Suppressor macrophage (primary cell): ENCODE measurements at places on chromosomes 11 and 22.
A peak's percentile ranks its signal among the peaks of the same experiment; 100 is the strongest.

DNA sequence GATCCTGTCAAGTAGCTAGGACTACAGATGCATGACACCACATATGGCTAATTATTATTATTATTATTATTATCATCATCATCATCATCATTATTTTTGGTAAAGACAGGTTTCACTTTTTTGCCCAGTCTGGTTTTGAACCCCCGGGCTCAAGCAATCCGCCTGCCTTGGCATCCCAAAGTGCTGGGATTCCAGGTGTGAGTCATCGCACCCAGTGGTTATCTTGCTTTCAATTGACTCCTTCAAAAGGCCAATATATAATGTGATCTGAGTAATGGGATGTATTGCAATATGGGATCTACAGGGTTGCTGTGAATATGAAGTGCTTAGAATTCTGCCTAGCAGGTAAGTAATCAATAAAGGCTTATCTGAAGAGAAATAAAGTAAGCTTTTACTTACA, 221.2 kb downstream of the SBF2 start:
- no peak for DNase-seq

GRCh38 chr11:65381716-65382032, 772 bp downstream of the SLC25A45 start:
- peak; percentile 80 for DNase-seq

- DNase-seq: no peak
These were observed 42.8 kb downstream of the ETS1 start for GRCh38 chr11:128544471-128545051.

GRCh38 chr11:18452927-18453326, 2.7 kb upstream of the LDHAL6A start:
- DNase-seq: no peak
